Brain microvascular endothelial cell (primary cell): ENCODE measurements at places on chromosomes 6 and 20.

DNA sequence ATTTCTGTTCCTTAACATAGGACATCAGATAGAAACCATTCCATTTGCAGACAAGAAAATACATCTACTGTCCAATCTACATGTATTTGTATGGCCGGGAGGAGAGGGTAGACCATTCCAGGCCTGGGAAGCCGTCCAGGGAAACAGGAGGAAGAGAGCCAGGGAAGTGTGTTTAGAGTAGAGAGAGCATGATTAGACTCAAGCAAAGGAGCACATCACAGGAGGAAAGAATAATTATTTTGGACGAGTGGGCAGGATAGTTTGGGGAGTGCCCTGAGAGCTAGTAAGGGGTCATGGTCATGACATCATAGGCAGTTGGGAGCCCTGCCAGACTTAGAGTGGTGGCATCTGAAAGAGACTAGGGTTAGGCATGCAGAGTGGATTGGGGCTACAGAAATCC, 250.0 kb downstream of the HIVEP2 start:
- DNase-seq: no peak

- DNase-seq: no peak
Measured at GRCh38 chr20:48107560-48107959, 322.3 kb upstream of the SULF2 start.

DNA sequence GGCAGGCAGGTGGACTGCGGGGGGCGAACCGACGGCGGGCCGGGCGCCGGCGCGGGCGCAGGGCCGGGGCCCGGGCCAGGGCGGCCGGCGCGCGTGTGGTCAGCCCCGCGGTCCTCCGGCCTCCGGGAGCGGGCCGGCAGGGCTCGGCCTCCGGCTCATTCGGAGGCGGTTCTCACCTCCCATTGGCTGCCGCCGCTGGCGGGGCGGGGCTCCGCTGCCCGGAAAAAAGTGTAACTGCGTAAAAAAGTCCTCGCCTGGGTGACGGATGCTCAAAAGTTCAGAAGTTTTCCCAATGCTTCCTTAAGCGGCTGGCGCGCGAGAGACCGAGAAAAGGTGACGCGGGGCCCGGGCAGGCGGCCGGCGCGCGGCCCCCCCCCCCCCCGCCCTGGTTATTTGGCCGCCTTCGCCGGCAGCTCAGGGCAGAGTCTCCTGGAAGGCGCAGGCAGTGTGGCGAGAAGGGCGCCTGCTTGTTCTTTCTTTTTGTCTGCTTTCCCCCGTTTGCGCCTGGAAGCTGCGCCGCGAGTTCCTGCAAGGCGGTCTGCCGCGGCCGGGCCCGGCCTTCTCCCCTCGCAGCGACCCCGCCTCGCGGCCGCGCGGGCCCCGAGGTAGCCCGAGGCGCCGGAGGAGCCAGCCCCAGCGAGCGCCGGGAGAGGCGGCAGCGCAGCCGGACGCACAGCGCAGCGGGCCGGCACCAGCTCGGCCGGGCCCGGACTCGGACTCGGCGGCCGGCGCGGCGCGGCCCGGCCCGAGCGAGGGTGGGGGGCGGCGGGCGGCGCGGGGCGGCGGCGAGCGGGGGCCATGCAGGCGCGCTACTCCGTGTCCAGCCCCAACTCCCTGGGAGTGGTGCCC, at the start of gene FOXC1:
Gene FOXC1 (plus strand): TSS at position 268 of the 849 bp plus-strand sequence. CDS start 531 bp downstream, at position 799.
- DNase-seq: peak; percentile 85

DNA sequence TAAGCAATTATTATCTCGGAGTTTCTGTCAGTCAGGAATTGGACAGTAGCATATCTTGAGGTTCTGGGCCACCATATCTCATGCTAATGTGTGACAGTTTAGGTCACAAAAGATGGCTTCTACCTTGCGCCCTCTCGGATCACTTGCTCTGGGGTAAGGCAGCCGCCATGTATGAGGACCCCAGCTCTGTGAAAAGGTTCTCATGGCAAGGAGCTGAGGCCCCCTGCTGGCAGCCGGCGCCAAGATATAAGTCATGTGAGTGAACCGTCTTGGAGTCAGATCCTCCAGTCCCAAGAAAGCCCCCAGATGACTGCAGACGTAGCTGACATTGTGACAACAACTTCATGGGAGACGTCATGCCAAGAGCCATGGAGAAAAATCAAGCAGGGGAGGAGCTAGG, 670.8 kb downstream of the KIF16B start:
- peak; percentile 5 for DNase-seq

DNA sequence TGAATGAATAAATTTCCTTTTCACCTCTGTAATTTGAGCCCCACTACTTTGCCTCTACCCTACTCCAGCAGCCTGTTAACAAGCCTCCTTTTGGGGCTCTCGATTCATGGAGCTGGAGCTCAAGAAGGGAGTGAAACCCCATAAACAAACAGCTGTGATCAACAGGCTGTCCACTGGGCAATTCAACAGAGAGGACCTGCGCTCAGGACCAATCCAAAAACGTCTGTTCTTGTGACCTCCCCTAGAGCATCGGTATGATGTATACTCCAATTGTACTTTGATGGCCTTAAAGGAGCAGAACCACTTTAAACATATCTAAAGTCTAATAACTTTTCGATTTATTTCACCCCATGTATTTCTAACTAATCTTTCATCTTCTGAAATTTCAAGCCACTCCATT, 37.4 kb downstream of the HIVEP2 start:
- DNase-seq: no peak

GRCh38 chr6:167475947-167476346, 151.1 kb downstream of the TTLL2 start:
- DNase-seq: no peak

- no peak for DNase-seq
Measured at GRCh38 chr6:164007881-164008280, 593.4 kb downstream of the QKI start.

DNA sequence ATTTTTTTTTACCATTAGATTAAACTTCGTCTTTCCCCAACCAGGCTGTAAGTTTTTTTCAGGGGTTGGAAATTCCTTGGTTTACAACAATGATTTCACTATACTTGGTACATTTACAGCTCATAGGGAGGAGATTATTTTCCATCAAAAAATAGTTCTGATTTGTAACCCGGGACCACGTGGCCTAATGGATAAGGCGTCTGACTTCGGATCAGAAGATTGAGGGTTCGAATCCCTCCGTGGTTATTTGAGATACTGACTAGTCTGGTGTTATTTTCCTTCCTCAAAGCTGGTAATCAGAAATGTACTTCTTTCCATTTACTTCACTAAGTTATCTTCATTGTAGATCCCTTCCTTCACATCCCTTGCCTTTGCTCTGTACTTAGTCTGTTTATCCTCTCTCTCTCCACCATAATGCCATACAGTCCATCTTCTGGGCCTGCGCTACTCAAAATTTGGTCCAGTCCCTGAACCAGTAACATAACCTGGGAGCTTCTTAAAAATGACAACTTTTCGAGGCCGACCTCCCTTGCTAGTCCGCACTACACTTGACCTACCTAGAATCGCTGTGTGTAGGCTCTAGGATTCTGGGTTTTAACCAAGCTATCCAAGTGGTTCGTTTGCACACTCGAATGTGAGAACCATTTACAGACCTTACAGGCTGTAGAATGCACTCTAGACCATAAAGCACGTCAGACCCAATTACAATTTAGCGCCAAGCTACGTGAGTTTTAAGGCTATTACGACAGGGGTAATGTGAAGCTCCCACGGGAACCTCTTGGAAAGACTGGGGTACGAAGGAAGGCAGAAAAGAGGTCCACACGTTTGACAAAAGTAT, 42.1 kb upstream of the BTN3A2 start:
- DNase-seq: peak; percentile 94

DNA sequence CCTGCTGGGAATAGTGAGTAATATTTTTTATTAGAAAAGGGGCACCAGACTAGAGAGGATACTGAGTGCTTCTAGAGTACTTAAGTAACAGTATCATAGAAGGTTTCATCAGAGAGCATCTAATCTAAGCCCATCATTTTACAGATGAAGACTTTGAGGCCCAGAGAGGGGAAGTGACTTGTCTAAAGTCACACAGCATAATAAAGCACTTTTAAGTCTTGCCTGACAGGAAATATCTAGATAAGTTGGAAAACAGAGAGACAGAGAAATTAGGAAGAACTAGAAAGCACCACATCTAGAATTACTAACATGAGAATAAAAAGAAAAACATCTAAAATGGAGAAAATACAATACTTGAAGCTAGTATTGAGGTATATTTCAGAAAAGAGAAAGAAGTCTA, 6.0 kb downstream of the HLA-DMA start:
- no peak for DNase-seq

DNA sequence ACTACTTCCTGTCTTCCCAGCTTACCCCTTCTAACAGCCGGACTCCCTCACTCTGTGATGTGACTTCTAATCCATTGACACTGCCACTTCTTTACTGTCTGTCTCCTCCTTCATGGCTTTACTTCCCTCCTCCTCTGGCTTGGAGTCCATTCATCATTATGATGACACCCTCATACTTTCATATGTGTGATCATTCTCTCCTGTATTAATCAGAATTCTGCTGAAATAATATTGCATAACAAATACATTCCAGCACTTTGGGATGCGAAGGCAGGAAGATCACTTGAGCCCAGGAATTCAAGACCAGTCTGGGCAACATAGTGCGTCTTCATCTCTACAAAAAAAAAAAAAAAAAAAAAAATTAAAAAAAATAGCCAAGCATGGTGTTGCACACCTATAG, 147.9 kb upstream of the BTBD3 start:
- DNase-seq: no peak
